ENCODE measurements at places on chromosomes 11 and 22.

- DNase-seq, result no peak
These were observed 3.6 kb downstream of the SEPTIN5 start for GRCh38 chr22:19717691-19718455.

DNA sequence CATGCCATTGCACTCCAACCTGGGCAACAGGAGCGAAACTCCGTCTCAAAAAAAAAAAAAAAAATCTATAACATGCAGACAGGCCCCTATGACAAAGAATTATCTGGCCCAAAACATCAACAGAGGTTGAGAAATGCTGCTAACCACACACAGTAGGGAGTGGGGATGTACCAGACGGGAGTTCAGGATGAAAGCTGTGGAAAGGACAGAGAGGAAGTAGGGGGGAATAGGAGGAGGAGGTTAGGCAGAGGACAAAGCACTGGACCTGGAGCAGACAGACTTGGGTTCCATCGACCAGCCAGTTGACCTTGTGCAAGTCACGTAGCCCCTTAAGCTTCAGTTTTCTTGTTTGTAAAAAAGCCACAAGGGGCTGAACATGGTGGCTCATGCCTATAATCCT is 12.5 kb downstream of the LRP4 start:
- DNase-seq, result no peak

DNA sequence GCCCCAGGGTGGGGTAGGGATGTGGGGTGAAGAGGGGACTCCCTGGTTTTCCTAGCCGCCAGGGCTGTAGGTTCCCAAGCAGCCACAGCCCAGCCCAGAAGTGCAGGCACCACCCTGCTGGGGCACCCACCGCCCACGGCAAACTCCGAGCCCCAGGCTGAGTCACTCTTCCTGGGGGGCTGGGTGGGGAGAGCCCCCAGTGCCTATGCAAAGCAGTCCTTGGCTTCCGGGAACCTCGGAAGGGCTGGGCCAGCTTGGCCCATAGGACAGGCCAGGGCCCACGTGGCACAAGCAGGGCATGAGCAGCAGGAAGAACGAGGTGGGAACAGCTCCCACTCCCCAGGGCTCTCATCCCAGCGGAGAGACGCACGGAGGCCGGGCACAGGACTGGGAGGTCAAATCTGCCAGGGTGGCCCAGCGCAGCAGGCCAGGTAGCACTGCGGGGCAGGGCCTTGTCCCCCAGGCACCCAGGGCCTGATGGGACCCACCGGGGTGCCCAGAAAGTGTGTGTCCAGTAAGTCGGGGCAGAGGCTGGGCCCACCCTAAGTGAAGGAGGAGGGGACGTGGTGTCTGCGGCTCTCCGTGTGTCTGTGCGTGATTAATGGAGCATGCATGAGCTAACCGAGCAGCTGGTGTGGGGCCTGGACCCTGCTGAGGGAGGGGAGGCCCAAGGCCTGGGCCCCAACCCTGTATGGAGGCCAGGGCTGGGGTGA is 4.6 kb upstream of the IL17REL start:
- no peak for DNase-seq

DNA sequence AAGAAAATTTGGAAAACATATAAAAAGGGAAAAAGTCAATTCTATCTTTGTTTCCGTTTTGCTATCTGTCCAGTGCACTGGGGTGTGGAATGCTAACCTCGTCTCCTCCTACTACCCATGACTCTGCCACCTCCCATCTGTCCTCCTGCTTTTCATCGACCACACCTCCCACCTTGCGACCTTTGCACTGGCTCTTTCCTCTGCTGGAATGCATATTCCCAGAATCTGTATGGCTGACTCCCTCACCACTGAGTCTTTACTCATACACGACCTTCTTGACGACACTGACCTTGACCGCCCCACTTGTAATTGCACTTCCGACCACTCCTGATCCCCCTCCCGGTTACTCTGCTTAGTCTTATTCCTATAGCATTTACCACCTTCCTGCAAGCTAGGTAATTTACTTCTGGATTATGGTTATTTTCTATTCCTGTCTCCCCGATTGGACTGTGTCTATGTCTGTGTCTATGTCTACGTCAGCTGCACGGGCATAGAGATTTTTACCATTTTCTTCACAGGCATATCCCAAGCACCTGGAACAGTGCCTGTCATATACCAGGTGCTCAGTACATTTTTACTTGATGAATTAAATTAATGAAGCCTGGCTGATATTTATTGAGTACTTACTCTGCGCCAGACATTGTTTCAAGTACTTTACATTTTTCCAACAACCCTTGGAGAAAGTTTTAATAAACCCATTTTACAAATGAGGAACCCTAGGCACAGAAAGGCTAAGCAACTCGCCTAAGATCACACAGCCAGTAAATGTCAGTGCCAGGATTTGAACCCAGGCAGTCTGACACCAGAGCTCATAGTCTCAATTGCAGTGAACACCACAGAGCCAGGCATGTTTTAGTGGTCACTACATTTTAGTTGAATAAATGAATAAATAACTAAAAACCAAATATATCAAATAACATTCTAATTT is 89.3 kb upstream of the SLC22A12 start:
- no peak for DNase-seq

GRCh38 chr11:10657308-10658271 is 36.0 kb downstream of the IRAG1 start:
- no peak for DNase-seq

GRCh38 chr11:128697645-128698174 is 3.8 kb downstream of the FLI1 start:
- no peak for DNase-seq

- DNase-seq, result no peak
These were observed 85.6 kb upstream of the GRIA4 start for GRCh38 chr11:105524286-105524685.

DNA sequence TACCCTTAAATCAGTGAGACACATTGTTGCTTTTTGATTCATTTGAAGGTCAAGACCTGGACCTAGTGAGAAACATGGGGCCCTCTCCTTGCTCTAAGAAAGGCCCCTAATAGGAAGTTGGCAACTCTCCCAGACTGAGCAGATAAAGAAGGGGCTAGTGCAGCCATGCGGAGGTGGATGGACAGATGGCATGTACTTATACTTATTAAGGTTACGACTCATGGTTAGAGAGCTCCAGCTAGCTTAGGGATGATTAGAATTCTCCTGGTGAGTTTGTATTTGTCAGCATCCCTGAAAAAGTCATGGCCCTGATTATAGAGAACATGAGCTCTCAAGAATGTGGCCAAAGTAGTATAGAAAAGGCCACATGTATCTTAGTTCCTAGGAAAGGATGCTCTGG is 112.1 kb upstream of the BDNF start:
- no peak for DNase-seq

GRCh38 chr11:8331767-8332166 is 68.1 kb upstream of the LMO1 start:
- DNase-seq, result no peak

GRCh38 chr22:39898997-39899396 is 1.9 kb upstream of the GRAP2 start:
- no peak for DNase-seq

GRCh38 chr11:27656806-27657483 is 43.3 kb downstream of the BDNF start:
- DNase-seq, result no peak

- DNase-seq, result no peak
These were observed 27.6 kb upstream of the EXPH5 start for GRCh38 chr11:108620958-108621772.

DNA sequence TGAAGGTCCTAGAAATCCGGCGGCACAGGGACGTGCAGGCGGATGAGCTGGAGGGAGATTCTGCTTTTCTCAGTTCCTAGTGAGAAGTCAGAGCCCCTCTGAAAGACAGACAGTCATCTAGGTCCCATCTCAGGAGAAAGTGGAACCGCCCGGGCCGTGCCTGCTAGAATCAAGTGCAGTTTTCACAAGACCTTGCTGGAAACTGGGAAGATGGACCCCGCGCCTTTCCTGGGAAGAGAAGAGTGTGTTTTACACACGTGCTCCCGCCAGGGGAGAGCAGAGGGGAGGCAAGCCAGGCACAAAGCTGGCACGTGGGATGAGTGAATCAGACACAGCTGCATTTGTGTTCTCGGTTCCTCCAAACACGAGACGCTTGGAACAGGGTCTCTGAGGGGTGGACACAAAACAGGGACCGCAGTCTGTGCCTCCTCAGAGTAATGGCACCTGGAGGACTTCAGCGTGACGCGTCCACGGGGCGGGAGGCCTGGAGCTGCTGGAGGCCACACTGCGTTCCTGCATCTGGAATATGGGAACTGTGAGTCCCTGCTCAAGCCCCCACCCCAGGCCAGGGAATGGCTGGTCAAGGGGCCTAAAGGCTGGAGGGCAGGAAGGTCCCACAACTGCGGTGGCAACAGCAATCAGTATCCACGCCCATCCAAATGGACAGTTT is 218.3 kb downstream of the BRD1 start:
- no peak for DNase-seq

- no peak for DNase-seq
These were observed 11.1 kb upstream of the OSM start for GRCh38 chr22:30277547-30278344.

DNA sequence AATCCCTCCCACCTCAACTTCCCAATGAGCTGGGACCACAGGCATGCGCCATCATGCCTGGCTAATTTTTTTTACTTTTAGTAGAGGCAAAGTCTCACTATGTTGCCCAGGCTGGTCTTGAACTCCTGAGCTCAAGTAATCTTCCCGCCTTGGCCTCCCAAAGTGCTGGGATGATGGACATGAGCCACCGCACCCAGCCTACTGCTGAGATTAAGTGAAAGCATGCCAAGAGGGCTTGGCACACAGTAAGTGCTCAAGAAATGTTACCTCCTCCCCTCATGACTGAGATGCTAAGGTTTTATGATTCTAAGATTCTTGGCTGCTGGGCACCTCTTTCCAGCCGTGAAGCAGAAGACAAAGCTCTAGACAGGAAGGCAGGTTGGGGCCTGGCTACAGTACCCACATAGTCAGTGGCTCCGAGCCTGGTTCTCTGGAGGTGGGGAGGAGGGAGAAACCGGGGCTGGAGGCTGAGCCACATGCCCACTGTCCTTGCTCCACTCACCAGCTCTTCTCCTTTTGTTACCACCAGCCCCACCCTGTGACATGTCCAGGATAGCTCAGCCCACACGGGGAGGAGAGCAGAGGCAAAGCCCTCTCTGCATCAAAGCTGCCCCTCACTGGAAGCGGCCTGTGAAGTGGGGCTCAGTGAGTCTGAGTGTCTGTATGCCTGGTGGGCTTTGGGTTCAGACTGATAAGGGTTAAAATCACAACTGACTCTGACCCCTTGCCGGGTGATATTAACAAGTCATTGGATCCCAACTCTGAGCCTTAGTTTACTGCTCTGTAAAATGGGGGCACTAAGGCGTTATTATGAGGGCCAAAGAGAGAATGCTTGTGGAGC is 12.9 kb downstream of the ARHGEF17 start:
- no peak for DNase-seq

GRCh38 chr11:44968510-44968909 is 17.8 kb upstream of the TP53I11 start:
- no peak for DNase-seq

GRCh38 chr11:24422376-24422775 is 74.5 kb upstream of the LUZP2 start:
- DNase-seq, result no peak

DNA sequence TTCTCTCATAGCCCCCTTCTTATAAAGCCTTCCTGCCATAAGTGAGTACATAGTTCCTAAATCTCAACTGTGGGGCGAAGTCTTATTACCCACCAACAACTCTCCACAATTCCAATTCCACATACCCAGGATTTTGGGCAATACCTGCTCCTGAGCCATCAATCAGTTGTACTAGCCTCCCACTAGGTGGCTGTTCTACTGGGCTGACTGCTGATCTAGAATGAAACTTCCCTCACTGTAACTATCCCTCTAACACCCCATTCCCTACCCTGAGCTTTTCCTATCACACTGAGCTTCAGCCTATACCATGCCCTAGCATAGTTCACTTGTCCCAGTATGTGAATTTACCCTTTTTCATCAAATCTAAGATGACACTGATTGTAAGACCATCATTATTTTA is 52.5 kb downstream of the RRAS2 start:
- no peak for DNase-seq

- no peak for DNase-seq
These were observed 12.7 kb upstream of the ISX start for GRCh38 chr22:35053060-35053835.

DNA sequence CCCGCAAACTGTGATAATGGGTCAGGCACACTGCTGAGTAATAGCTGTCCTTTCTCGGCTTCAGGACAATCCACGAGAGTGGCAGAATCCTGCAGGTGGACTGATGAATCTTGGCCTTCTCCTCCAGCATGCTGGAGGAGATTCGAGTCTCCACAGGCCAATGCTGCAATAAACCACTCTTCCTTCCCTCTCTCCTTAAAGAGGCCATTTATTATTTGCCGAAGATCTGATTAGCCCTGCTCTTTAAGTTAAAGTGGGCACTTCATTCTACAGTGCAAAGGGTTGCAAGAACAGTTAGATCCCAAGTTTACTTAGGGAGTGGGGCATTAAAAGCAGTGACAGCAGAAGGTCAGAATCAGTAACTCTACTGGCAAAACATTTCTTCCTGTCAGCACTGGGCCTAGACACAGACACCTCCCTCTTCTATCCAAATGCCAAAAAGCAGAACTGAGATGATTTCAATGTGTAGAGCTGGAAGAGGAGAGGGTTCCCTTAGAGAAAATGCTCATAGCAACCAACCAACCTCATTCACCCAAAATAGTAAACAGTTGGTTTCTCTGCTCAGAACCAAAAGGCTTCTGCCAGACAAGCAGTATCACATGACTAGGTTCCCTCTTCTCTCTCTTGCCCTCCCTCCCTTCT is 121.7 kb downstream of the SGSM3 start:
- DNase-seq, result no peak

DNA sequence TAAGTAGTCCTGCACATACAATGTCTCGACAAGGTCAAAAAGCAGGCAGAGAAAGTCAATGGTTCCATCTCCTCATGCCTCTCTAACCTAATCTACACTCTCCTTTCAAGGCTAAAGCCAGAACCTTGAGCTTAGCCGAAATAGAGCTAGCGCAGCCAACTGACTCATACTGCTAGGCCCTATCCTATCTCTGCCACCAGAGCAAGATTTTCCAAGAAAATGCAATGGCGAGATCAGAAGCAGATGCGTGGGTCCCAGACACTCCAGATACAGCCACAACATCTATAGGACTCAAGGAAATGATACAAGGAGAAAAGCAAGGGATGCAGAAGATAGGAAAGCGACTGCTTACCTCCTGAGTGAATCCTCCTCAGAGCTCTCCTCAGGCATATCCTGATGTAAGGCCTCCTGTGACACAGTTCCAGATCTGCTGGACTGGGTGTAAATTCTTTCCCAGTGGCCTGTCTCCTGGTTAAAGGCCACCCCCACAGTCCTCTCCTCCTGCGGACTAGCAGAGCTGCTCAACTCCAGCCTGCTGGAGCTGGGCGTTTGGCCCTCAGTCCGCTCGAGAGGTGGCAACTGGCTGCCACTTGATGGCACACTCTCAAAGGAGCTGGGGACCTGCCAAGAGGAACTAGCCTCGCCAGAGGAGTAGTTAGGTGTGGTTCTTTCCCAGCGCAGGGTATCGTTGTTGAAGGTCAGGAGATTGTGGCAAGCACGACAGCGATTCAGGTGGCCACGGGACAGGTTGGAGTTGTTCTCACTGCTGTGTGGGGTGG is 52.0 kb downstream of the AMBRA1 start:
- no peak for DNase-seq

- no peak for DNase-seq
These were observed 389.3 kb downstream of the KCNA4 start for GRCh38 chr11:29627541-29627940.
